NCI-H2227 treated with DMSO at 0.1 percent for 48 hours (cell line): ENCODE measurements at places on chromosomes 5 and 9.

GRCh38 chr5:96973532-96974401, 37.9 kb downstream of the LNPEP start:
- no peak for DNase-seq

- peak; percentile 21 for DNase-seq
Measured at GRCh38 chr9:96655198-96655851, at the start of gene PRXL2C. TSS of gene PRXL2C (minus strand) at chr9:96655317. CDS start at chr9:96655281, 36 bp downstream.

GRCh38 chr5:73770172-73771025, 144.4 kb downstream of the ARHGEF28 start:
- DNase-seq, result peak; percentile 2

- DNase-seq, result no peak
Measured at GRCh38 chr5:180103487-180104167, 32.1 kb upstream of the RNF130 start.

- no peak for DNase-seq
Measured at GRCh38 chr5:93250424-93250823, 330.6 kb downstream of the NR2F1-AS1 start.

GRCh38 chr5:110951373-110951791, 120.1 kb upstream of the TSLP start:
- no peak for DNase-seq

GRCh38 chr5:177008716-177009115, 2.1 kb upstream of the UIMC1 start:
- DNase-seq, result no peak

DNA sequence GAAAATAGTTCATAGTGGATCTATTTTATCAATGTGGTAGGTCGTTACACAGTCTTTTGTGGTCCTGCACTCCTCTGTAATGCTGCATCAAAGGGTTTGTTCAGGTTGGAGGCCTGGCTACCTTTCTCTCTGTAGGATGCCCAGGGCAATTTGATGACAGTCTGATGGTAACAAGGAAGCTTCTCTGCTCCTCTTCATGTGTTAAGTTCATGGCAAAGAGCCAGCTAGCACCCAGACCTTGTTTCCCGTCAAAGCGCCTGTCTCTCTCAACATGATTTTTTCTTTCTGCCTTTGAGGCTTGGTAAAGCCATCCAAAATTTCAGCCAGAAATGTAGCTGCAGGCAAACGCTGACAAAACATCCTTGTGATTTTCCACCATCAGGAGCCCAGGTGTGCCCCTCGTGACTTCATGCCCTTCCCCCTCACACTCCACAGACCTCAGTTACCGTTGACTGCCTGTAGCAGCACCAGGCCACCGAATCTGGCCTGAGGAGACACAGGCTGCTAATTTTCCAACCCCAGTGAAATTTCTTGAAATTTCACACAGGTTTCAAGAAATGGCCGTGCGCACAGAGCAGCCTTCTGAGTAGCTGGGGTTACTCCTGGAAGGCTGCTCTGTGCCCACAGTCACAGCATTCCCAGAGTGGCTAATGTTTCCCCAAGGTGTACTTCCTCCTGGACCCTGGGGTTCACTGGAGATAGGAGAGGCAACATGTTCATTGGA, 292.7 kb downstream of the CWC27 start:
- no peak for DNase-seq

DNA sequence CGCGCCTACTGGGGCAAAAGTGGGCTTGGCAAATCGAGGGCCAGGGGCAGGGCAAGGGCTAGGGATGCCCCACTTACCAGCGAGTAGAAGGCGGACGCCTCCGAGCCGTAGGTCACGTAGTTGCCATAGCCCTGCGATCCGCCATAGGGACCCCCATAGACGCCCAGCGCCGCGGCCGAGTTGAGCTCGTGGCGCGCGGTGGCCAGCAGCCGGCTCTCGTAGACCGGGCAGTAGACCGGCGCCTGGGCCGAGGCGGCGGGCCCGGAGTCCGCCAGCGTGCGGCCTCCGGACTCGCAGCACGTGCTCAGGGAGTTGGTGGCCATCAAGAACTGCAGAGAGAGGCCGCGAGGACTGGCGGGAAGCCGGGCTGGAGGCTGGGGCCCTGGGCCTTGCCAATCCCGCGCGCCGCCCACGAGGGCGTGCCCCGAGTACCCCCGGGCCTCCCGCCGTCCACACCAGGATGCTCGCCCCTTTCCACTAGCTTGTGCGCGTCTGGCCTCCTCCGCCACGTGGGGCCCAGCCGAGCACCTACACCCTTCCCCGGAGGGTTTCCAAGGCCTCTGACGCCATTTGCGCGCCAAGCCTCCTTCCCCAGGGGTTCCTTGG, 891 bp downstream of the IRX4 start:
- no peak for DNase-seq

DNA sequence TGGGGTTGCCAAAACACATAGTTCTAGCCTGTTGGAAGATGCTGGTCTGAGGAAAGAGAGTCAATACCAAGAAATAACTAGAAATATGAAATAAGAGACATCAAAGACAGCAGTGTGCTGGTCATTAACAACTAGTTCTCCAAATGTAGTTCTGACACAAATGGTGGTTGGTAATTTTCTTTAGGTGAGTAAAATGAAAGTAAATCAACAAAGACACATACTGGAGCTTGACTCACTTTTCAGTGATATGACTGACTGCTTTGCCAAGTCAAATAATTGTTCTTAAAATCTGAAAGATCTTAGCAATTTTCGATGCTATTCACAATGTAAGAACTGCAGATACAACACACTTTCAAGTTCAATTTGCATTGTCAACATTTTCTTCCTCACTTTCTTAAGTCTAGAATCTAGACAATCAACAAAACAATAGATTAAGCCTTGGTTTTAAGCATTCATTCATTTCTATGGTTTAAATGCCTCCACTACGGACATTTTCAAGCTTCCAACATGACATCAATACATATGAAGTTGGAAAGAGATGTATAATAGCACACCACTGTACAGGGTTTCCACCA, 166.8 kb upstream of the MAP3K1 start:
- no peak for DNase-seq

GRCh38 chr5:35294976-35295375, 64.7 kb upstream of the PRLR start:
- DNase-seq, result no peak

GRCh38 chr5:172188893-172189692, 1.1 kb upstream of the STK10 start:
- peak; percentile 29 for DNase-seq

- DNase-seq, result peak; percentile 83
Measured at GRCh38 chr9:117487555-117488175, 72.8 kb upstream of the ASTN2 start.

DNA sequence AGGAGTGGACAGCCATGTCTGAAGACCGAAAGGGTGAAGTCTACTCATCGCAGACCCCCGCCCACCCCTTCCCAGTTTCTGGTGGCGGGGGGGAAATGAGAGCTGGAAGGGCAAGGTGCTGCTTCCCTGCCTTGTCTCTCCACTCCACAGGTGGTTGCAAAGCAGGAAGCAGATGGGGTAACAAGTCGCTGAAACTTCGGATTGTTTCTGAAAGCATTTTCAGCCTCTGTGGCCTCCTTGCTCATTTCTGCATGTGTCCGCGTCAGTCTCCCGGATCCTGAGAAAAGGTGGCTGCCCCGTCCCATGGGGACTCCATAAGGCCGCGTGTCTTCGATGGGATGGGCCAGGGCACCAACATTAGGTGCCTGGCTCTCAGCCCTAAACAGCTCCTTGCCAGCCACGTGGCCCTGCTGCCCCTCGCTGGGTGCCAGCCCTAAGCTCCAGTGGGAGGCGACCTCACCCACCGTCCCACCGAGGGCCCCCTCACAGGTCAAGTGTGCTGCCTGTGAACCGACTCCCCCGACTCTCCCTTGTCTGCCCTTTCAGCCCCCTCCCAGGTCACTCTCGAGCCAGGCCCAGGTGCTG, 971 bp downstream of the PHYKPL start:
- DNase-seq, result no peak
